ENCODE measurements at places on chromosomes 7 and 10.

- DNase-seq: no peak
Observed at GRCh38 chr7:87213811-87214210, 5.7 kb downstream of the TMEM243 start.

GRCh38 chr7:114653364-114654088, 238.9 kb downstream of the FOXP2 start:
- DNase-seq: no peak

DNA sequence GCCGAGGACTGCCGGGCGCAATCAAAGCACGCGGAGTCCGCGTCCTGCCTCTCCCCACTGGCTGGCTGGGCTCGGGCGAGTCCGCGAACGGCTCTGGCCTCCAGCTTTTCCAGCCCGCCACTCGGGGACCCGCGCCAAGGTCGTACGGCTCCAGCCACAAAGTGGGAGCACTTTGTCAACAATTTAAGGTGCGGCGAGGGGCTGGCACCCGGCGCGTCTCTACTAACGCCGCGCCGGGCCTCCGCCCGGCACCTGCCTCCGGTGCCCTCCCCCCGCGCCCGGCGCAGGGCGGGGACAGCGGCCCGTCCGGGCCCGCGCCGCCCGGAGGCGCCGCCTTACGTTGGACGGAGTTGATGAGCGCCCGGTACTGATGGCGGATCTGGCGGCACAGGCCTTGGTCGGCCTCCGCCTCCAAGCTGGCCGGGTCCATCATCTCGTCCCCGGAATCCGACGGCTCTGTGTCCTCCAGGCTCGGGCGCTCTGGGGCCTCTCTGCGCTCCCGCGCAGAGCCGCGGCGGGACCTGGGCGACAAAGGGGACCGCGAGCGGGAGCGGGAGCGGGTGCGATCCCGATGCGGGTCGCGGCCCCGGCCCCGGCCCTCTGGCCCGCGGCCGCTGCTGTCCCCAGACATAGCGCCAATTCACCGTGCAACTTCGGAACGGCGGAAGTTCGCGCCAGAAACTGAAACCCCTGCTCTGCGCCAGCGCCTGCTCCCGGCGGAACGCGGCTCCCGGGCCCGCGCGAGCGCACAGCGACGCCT, at the start of gene NSMCE4A:
Gene NSMCE4A, minus strand, starts transcription at position 683 of the 760 bp plus-strand sequence. Its CDS starts 52 bp downstream, at position 631.
- peak; percentile 65 for DNase-seq

GRCh38 chr7:114710499-114710898, 211.4 kb upstream of the MDFIC start:
- no peak for DNase-seq

- DNase-seq: no peak
Observed at GRCh38 chr10:124681091-124681490, 63.1 kb downstream of the FAM53B start.

GRCh38 chr7:38907066-38907465, 1.9 kb downstream of the VPS41 start:
- DNase-seq: no peak

- DNase-seq: no peak
Observed at GRCh38 chr7:47327346-47327697, 254.6 kb downstream of the TNS3 start.

GRCh38 chr10:76778914-76779795, 858.5 kb downstream of the KCNMA1 start:
- no peak for DNase-seq

GRCh38 chr7:131722371-131722770, 165.9 kb upstream of the PODXL start:
- DNase-seq: no peak

DNA sequence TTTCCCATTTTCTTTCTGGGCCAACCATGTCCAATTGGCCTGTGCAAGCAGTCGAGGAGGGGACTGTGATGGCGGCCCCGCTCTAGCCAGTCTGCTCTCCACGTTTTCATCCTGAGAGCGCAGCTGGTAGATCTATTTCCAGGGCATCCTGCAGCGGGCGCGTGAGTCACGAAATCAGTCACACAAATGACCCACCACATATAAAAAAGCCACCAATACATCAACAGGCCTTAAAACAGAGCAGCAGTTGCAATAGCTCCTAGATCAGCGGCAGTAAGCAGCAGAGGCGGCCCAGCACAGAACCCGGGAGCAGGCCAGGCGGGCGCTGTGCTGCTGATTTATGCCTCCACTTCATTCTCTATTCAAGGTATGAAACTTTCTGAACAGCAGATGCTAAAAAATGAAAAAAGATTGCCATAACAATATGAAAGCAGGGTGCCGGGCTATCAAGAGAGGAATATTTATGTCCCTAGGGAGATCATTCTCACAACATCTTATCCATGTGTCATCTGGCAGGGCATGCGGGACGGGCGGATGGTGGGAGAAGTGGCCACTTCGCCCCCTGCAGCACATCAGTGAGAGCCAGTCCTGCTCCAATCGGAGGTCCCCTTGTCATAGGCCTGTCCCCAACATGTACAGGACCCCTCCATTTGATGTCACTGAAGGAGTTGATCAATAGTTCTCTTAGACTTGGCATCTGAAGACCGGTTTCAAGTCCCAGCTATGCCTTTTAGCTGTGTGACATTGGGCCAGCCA, 98.0 kb upstream of the GPR26 start:
- DNase-seq: no peak

DNA sequence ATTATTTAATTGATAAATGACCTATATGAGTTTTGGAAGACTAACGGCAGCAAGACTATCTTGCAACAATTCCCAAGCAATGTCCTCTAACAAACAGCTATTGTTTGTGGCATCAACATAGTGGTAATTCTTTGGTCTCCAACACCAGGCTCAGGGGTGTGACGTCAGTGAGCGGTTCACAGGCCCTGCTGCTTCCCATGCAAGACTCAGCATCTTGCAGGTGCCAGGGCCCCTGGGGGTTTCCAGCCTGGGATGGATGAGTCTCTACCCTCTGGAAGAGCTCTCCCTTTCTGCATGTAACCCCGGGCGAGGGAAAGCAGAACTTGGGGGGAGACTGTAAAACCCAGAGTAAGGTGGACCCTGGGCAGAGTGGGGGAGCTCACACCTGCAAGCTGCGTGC, 164.7 kb downstream of the ACTR3B start:
- DNase-seq: no peak

- peak; percentile 79 for DNase-seq
Observed at GRCh38 chr10:67884842-67885670, 600 bp downstream of the SIRT1 start.

DNA sequence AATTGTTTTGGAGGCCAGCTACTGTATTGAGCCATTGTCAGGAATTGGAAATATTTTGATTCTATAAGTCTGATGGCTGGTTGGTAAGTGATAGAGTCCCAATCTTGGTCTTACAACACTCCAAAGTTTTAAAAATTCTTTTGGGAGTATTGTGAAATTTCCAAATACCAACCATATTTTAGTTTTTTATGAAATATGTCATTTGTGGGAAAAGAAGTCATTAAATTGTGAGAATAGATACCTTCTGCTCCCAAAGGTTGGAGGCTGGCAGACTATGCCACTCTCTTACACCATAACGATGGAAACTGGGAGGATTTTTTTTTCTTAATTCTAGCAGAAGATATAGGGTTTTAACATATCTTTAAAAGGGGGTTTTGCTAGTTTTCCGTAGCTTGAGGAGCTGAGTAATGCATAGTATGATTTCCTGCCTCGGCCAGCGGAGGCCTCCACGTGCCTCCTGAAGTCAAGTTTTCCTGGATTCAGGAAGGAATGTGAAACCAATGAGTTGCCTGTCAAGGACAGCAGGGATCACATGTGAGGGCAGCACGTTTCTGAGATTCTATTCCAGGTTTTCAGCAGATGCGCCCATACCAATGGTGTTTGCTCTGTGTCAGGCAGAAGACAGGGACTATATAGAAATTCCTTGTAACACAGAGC, 92.2 kb upstream of the LAMB4 start:
- DNase-seq: no peak

- no peak for DNase-seq
Observed at GRCh38 chr10:30637881-30638467, 8.4 kb upstream of the LYZL2 start.

DNA sequence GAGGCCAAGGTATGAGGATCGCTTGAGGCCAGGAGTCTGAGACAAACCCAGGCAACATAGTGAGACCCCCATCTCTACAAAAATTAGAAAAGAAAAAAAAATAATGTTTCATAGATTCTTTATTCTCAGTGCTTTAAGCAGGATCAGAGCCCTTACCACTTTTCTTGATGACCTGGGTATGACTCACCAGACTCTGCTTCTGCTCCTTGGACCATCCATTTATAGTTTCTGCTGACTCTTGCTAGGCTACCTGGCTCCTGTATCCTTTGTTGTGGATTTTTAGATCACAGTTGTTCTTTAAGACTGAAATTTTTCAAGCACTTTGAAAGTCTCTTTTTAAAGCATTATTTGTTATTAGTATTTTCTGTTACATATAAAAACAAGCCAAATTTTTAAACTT, 411.1 kb downstream of the GFRA1 start:
- DNase-seq: no peak

- DNase-seq: no peak
Observed at GRCh38 chr10:89342206-89342958, 14.6 kb downstream of the IFIT3 start.

DNA sequence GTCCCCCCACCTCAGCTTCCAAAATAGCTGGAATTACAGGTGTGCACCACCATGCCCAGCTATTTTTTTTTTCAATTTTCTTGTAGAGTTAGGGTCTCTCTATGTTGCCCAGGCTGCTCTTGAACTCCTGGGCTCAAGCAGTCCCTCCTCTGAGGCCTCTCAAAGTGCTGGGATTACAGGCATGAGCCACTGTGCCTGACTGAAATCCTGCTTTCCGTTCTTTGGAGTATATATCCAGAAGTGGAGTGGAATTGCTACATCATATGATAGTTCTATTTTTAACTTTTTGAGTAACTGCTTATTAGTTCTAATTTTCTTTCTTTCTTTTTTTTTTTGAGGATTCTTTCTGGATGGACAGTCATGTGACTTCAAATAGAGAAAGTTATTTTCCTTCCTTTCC, 62.9 kb upstream of the ZMIZ2 start:
- no peak for DNase-seq

GRCh38 chr10:31464552-31464951, 145.5 kb downstream of the ZEB1 start:
- DNase-seq: no peak
